ENCODE measurements at places on chromosomes 12 and 14.

DNA sequence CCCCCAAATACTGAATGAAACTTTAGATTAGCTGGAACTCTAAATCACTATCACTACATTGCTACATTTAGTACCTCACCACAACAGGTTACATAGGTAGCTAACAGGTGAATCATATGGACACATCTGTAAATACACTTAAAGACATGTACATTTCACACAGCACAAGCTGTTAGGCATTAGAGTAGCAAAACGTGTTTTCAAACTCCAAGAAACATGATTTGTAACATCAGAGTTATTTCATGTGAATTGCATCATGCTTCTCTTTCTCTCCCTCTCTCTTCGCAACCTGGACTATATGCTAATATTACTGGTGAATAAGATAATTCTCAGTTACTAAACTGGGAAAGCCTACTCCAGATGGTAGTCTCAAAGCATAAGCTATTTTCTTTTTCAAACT lies 4.3 kb downstream of the SEL1L start:
- DNase-seq, result no peak

DNA sequence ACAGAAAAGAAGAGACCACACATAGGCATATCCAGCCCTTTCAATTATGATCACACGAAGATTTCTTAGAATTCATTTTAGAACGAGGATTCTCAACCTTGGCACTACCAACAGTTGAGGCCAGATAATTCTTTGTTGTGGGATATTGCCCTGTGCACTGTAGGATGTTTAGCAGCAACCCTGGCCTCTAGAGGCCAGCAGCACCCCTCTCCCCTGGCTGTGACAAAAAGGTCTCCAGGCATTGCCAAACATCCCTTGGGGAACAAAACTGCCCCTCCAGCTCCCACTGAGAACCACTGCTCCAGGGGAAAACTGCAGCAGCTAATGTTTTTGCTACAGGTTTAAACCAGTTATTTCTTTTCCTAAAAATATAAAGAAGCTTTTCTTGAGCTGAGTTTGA lies 7.1 kb downstream of the NT5DC3 start:
- DNase-seq, result no peak

- DNase-seq, result no peak
These were observed 57.6 kb upstream of the FZD10 start for GRCh38 chr12:130104571-130105106.

- peak; percentile 88 for DNase-seq
These were observed 21.1 kb upstream of the KRT8 start for GRCh38 chr12:52925717-52926595.

DNA sequence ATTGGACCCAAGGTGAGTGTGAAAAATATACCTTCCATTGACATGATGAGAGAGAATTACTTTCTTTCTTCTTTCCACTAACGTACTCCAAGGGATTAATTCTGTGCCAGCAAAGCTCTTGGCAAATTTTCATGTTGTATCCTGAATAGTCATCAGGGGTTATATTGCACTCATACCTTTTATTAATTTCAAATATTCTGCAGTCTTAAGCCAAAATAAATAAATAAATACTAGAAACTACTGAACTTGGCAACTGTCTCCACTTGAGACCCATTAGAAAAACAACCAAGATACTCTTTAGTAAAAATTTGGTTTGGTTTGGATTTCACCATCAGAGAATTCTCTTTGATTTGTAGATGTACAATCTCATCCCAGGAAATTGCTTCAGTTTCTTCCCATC lies 22.1 kb upstream of the CLEC14A start:
- DNase-seq, result no peak

GRCh38 chr12:52805000-52805399 lies 8.9 kb downstream of the KRT4 start:
- no peak for DNase-seq

GRCh38 chr12:98754095-98754494 lies 109.0 kb downstream of the APAF1 start:
- DNase-seq, result peak; percentile 22

GRCh38 chr14:76118594-76118993 lies 33.1 kb upstream of the GPATCH2L start:
- no peak for DNase-seq

Data from NCI-H226 (cell line).